ENCODE measurements at places on chromosomes 6 and 20.

GRCh38 chr6:130913120-130913519, 85.9 kb downstream of the SMLR1 start:
- no peak for DNase-seq

DNA sequence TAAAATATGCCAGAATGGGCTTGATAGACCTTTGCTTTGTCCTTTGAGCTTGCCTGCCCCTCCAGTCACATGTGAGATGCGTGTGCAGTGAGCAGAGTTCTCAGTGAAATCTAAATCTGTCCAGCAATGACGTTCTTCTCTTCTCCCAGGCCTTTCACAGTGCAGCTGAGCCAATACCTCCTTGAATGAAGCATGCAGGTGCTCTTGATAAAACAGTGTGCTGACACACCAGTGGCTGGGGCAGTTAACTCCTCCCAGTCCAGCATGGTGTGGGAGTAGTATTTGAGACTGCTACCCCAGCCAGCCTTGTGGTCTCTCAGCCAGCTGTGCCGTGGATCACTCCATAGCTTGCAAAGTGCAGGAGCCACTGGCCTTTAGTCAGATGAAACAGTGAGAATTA, 240.5 kb downstream of the FARS2 start:
- DNase-seq = no peak

DNA sequence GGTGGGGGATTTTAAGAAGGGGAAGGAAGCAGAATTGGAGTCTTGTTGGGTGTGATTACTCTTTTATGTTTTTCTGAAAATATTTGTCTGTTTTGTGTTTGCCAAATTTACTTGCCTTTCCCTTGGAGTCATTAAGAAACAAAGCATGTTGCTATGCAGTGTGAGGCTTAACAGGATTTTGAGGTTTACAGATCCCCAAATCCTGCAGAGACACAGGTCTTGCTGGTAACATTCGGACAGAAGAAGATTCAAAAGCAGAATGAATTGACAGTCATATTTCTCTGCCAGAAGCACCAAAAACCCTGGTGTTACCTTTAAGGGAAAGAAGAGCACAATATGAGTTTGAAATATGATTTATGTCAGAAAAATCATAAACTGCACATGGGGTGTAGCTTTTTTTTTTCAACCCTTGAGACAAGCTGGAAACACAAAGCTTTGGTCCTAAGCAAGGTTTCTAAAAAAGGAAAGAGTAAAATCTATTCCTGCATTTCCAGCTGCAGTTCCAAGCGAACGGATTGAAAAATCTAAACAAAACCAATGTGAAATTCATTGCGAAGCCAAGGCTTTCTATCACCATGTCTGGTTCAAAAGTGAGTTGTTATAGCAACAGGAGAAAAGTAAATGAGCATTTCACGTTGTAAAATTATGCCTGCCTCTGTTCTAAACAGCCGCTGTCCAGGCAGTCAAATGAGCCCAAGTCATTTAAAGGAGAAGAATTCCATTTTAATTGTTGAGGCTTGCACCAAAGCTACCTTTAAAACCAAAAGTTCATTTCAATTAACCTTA, 358.9 kb upstream of the SASH1 start:
- no peak for DNase-seq

DNA sequence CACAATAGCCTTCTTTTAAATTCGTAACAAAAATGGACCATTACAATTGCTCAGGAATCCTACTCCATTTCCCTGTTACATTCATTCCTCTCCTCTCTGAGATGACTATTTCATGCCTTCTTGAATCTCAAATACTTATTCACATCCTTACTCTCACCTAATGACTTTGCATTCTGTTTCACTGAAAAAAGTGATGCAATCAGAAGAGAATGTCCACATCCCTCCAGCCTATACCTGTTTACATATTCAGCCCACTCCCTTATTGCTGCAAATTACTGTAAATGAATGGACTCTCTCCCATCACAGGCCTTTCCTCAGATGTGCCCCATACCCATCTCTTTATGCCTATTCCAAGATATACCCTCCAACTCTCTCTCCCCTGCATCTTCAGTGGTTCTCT, 8.6 kb downstream of the TAAR1 start:
- DNase-seq = no peak

DNA sequence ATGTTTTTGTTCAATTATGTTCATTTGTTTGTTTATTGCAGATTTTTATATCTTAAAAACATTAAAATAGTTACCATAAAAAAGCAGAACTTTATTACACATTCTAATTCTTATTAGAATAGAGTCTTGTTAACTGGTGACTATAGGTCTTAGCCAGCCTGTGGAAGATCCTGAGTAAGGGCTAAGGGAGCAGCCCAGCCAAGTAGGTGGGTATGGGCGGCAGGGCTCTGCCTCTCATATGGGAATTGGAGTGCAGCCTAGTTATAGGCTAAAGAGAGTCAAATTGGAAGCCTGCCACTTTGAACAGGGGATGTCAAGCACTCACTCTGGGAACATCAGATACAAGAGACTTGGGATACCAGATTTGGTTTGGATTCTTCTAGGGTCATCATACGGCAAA, 10.5 kb upstream of the HSF2 start:
- no peak for DNase-seq

DNA sequence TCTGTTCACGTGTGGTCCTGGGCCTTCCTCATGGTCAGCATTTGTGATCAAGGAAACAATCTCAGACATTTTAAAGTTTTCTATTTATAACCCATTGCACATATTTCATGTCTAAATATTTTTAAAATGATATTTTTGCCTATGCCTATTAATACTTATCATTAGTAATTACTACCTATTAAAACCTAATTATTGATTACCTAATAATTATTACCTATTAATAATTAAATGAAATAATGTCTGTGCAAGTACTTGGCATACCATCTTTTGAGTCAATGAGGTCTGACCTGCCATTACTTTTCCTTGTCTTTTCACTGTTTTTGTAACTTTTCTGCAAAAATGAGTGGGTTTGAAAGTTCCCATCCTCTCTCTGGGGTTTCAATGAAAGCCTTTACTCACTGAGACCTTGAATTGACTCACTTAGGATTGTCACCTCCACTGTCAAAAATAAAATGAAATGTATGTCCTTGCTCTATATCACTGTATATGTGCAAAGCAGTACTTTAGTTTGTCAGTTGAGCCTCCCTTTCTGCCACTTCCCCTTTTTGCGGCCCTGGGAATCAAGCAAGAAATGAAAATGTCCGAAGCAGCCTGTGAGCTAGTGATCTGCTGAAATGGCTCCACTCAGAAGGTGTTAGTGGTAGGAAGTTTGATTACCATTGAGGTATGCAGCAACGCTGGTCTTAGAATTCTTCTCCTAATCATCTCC, 87.8 kb downstream of the L3MBTL3 start:
- DNase-seq = no peak

GRCh38 chr6:135837735-135838449, 13.6 kb upstream of the PDE7B start:
- DNase-seq = no peak

- no peak for DNase-seq
These were observed 425.3 kb upstream of the SLC35B3 start for GRCh38 chr6:8860671-8861070.

DNA sequence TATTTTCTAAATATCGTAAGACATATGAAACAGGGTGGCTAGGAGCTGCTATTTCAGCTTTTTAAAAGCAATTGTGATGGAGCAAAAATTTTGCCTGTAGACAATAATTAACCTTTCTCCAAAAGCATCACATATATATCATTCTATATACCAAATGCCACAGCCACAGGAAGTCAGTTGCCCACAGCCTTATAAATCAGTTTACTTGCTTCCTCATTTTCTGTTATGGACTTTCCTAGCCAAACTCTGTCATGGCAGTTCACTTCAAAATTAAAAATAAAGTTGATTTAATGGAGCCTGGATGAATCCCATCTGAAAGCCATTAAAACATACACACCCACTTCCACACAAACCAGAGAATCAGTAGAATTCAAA, 93.4 kb upstream of the NHSL1 start:
- DNase-seq = no peak

GRCh38 chr20:21390768-21391167, 6.6 kb downstream of the NKX2-4 start:
- peak; percentile 28 for DNase-seq

- no peak for DNase-seq
These were observed 829.4 kb downstream of the QKI start for GRCh38 chr6:164243949-164244348.
